Mucosa of descending colon (tissue), 3 donors: ENCODE measurements at places on chromosomes 2 and 18.

DNA sequence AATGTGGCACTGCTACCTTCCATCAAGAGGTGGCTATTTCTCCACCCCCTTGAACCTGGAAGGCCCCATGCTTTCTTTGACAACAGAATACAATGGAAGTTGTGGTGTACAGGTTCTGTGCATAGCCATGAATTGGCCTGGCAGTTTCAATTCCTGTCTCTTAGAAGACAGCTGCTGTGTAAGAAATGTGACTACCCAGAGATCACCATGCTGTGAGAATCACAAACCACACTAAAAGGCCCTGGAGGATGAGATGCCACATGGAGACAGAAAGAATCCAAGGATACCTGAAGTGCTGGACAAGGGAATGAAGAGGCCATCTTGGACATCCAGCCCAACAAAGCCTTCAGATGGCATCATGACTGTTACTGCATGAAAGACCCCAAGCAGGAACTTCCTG lies 47.7 kb upstream of the EHBP1 start:
- DNase-seq, result no peak

GRCh38 chr2:42795841-42796301 lies 3.5 kb upstream of the HAAO start:
- DNase-seq, result no peak

- DNase-seq, result no peak
These were observed 137.8 kb downstream of the ZAP70 start for GRCh38 chr2:97851172-97851571.

DNA sequence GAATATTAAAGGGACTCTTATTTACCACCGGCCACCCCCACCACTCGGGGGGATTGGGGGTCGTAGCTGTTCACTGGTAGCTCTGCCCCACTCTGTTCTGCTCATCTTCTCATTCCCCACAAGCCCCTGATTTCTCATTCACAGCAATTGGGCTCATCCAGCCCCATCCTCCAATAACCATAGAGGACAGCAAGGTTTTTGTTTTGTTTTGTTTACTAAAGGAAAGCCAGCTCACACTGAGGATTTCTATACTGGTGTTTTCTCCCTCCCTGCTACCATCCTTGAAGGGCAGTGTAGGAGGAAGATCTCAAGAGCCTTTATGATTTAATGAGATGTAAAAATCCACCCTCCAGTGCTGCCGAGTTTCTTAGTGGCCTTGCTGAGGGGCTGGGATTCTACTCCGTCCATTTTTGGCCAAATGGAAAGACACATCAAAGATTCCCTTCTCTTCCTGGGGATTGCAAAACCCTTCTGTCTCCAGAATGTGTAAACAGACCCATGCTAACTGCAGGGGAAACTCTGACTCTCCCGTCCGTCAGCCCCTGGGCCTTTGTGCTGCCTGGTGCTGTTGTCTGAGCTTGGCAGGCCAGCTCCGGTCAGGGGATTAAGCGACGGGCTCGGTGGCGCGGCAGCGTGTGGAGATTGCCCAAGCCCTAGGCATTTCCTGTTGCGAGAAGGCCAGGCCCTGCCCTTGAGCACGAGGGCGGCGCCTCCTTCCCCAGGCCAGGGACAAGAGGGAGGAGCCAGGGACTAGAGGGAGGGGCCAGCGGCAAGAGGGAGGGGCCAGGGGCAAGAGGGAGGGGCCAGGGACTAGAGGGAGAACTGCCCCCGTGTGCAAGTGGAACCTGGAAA lies 165.0 kb downstream of the ANTXR1 start:
- DNase-seq, result peak; percentile 76
